A549 treated with AZD2906 at 1 μM for 4 hours (cell line): ENCODE measurements at places on chromosomes 6 and 20. TPM values are rescaled to one million over a fixed set of nuclear protein-coding genes. Genes with fewer than 3 reads are reported as not detected.

PPP1R16B gene
- total RNA-seq = 0.08 to 0.17 TPM (median 0.15 TPM) in 5 replicates

STMN3 gene
- total RNA-seq = 7.1 to 11.5 TPM (median 9.5 TPM) in 5 replicates

CFAP206 gene
- total RNA-seq = 0.34 to 0.58 TPM (median 0.48 TPM) in 5 replicates

GSTA3 gene
- total RNA-seq = not detected in 5 replicates

LY6G6C gene
- total RNA-seq = 0.08 to 0.14 TPM (median 0.09 TPM) in 3 of 5 replicates, not detected in the others

KIAA1755 gene
- 0.13 to 0.22 TPM (median 0.17 TPM) in 5 replicates for total RNA-seq

TGM2 gene
- total RNA-seq = 368 to 554 TPM (median 506 TPM) in 5 replicates

PAQR8 gene
- total RNA-seq = 1.1 to 1.4 TPM (median 1.3 TPM) in 5 replicates

FNDC11 gene
- 0.17 to 0.29 TPM (median 0.21 TPM) in 5 replicates for total RNA-seq

MAFB gene
- 0.10 to 0.46 TPM (median 0.24 TPM) in 5 replicates for total RNA-seq

VSTM2L gene
- total RNA-seq = 20.6 to 33.5 TPM (median 26.8 TPM) in 5 replicates

BFSP1 gene
- 3.7 to 4.2 TPM (median 4.0 TPM) in 5 replicates for total RNA-seq

IRF4 gene
- 0.17 to 0.31 TPM (median 0.26 TPM) in 5 replicates for total RNA-seq

MYLIP gene
- 2.1 to 2.7 TPM (median 2.4 TPM) in 5 replicates for total RNA-seq

CST5 gene
- not detected in 5 replicates for total RNA-seq

MUC21 gene
- total RNA-seq = 0.03 to 0.04 TPM in 2 of 5 replicates, not detected in the others

NOTCH4 gene
- total RNA-seq = 0.60 to 0.95 TPM (median 0.81 TPM) in 5 replicates

ASIP gene
- total RNA-seq = 0.18 TPM in 1 of 5 replicates, not detected in the others

DZANK1 gene
- total RNA-seq = 2.1 to 2.5 TPM (median 2.3 TPM) in 5 replicates

NDUFAF5 gene
- total RNA-seq = 26.7 to 36.4 TPM (median 34.0 TPM) in 5 replicates

RSPH4A gene
- total RNA-seq = 0.12 to 0.20 TPM (median 0.15 TPM) in 5 replicates

SLPI gene
- 10.1 to 16.1 TPM (median 11.6 TPM) in 5 replicates for total RNA-seq

GHRH gene
- total RNA-seq = not detected in 5 replicates

CALHM4 gene
- not detected in 5 replicates for total RNA-seq

TAGAP gene
- not detected in 5 replicates for total RNA-seq

SIRPG gene
- not detected in 5 replicates for total RNA-seq

NELFE gene
- total RNA-seq = 73.0 to 92.7 TPM (median 76.9 TPM) in 5 replicates

REPS1 gene
- 23.5 to 26.6 TPM (median 25.2 TPM) in 5 replicates for total RNA-seq

CDH22 gene
- total RNA-seq = 0.02 to 0.10 TPM (median 0.03 TPM) in 4 of 5 replicates, not detected in the other

CDH4 gene
- 6.0 to 9.0 TPM (median 7.9 TPM) in 5 replicates for total RNA-seq

AVP gene
- not detected in 5 replicates for total RNA-seq

DUSP15 gene
- 0.75 to 1.1 TPM (median 0.94 TPM) in 5 replicates for total RNA-seq
